Stimulated activated CD4-positive, alpha-beta T cell treated with anti-CD3 and anti-CD28 coated beads, Interleukin-4, amount 100 ng/mL, for 24 hours (primary cell): ENCODE measurements at places on chromosomes 1 and 21.

- DNase-seq = no peak
Measured at GRCh38 chr1:7046314-7046713, 261.1 kb downstream of the CAMTA1 start.

DNA sequence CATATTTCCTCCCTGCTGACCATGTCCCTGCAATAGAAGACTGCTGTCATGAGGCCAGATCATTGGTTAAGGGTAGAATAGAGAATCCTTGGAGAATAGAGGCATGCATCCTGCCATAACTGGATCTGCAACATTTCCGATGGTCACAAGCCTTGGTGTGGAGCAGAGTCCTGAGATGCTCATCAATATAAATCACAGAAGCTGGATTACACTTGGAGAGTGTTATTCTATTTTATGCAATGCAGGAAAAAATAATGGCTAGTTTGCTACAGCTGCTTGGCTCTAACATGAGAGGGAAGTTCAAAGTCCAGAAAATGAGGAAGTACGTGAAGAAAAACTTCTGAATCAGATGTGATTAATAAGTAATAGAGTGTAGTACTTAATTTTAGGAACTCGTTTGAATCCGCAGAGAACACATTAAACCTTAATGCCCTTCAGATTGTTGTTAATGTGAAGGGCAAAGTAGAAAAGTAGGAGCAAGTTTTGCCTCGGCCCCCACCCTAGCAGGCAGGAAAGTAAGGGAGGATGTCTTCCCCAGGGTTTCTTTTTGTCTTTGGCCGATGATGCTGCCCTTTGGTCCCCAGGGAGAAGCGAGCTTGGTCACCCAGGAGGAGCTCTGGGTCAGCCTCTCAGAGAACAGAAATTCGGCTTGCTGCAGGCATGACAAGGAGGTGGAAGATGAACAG is 59.5 kb downstream of the KCNK1 start:
- no peak for DNase-seq

DNA sequence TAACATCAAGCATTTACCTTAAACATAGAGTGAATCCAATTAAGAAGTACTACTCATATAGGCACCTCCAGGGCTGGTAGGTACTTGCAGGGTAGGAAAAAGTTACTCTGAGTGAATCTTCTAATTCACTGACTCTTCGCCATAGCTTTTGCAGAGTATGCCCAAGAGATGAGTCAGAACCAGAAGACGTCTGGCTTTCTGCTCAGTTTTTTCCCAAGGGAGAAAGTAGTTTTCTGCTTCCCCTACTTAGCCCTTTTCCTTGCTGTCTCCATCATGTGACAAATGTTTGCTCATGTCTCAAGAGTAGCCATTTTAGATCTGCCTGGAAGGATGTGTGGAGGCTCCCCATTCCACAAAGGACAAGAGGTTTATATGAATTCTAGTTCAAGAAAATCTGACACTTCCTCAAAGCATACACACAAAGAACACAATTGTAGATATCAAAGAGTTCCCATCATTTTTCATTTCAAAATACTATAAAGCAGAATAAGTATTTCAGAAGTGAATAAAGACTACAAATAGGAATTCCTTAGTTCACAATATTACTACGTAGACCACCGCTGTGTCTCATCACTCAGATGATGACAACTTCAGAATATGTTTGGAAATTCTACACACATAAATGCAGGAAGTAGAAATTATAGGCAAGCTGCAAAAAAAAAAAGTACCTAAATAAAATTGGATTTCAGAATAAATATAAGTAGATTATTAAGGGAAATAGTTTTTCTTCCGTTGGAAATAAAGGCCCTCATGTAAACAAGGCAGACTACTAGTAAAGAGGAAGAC is 98.5 kb downstream of the ASH1L start:
- DNase-seq = no peak

DNA sequence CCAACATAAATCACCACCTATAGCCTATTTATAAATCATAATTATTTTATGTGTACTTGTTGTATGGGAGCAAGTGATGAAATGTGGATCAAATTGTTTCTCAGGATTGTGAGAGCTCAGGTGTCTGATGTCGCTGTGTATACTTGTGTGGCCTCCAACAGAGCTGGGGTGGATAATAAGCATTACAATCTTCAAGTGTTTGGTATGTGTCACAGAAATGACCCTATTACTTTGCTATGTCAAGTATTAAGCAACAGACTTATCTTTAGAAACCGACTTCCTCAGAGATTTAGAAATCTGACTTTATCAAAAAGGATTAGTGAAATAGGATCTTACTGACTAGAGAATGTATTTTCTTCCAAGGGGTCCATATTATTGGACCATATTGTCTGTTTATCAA is 280.9 kb downstream of the TPR start:
- no peak for DNase-seq

DNA sequence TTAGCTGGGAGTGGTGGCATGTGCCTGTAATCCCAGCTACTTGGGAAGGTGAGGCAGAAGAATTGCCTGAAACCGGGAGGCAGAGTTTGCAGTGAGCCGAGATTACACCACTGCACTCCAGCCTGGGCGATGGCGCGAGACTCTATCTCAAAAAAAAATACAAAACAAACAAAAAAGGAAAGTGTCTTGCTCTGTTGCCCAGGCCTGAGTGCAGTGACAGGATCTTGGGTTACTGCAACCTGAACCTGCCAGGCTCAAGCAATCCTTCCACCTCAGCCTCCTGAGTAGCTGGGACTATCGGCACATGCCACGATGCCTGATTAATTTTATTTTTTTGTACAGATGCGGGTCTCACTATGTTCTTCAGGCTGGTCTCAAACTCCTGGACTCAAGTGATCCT is 33.3 kb downstream of the DEGS1 start:
- DNase-seq = no peak

DNA sequence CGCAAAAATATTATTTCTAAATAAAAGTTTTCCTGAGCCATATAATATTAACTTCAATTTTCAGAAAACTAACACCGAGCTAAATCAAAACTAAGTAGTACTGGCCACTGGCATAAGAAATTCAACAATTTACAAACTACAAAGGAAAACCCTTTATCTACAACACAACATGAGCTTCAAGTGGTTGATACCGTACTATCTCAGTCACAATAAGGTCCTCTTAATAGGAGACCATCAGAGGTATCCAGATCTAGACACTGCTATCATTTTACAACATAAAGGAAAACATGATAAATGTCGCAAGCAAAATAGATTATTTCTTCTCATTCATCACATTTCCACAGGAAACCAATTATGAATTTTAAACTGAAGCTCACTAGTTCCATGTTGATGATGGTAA is 39.5 kb downstream of the GATAD2B start:
- no peak for DNase-seq

DNA sequence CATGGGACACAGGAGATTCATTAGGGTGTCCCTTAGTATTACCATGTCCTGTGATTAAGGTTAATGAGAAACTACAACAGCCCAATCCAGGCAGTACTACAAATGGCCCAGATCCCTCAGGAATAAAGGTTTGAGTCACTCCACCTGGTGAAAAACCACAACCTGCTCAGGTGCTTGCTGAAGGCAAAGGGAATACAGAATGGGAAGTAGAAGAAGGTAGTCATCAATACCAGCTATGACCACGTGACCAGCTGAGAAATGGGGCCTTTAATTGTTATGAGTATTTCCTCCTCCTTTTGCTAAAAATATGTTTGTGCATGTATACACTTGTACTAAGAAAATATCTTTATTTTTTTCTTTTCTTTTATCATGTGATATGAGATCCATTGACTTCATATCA is 91.1 kb upstream of the ADAMTS5 start:
- no peak for DNase-seq

DNA sequence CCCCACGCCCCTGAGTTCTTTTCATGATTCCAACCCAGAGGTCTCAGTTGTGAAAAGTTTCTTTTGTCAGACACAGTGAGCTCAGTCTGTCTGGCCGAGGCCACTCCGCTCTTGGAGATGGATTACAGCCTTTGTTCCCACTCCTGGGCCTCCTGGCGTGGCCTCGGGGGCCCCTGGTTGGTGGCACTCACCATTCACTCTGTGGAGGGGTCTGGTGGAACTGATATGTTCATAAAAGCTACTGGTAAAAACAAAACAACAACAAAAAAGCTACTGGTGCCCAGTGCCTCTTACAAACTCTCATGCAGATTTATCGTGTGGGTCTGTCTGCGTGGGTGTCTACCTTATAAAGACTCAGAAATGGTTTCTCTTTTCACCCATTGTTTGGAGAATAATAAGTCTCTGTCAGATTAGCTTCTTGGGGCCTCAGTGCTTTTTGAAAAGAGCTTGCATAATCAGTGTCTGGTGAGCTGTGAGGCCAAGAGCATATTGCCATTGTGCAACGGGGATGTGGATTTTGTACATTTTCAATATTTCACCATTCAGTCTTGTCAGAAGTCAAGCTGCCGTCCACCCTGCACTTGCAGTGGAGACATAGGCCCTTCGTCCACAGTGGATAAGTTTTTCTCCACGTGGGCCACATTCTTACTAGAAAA is 86.7 kb downstream of the GALNT2 start:
- DNase-seq = no peak

DNA sequence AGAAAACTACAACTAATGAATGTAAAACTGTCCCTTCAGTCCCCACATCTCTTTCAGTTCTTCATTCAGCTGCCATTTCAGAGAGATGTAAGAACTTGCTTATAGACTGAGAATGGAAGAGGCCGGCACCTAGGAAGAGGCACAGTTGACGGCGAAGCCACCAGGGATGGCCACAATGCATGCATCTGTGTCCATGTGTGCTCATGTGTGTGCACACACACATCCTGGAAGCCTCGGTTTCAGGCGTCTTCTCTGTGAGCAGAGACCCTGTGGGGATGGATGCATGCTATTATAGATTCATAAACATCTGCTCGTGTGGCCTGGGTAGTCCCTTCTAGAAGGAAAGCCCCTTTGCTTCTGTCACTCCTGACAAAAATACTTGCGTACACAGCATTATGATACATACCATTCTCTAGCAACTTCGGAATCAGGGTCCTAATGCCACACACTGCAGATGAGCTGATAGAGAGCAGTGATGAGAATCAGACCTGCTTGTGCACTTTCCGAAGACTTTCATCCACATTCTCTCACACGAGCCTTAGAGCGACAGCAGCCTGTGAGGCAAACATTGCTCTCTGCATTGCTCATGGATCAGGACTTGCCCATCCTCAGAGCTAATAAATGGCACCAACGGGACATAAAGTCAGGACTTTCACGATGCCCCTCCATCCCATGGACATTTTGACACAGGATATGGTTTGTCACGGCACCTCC is 12.4 kb upstream of the GPR61 start:
- DNase-seq = no peak

DNA sequence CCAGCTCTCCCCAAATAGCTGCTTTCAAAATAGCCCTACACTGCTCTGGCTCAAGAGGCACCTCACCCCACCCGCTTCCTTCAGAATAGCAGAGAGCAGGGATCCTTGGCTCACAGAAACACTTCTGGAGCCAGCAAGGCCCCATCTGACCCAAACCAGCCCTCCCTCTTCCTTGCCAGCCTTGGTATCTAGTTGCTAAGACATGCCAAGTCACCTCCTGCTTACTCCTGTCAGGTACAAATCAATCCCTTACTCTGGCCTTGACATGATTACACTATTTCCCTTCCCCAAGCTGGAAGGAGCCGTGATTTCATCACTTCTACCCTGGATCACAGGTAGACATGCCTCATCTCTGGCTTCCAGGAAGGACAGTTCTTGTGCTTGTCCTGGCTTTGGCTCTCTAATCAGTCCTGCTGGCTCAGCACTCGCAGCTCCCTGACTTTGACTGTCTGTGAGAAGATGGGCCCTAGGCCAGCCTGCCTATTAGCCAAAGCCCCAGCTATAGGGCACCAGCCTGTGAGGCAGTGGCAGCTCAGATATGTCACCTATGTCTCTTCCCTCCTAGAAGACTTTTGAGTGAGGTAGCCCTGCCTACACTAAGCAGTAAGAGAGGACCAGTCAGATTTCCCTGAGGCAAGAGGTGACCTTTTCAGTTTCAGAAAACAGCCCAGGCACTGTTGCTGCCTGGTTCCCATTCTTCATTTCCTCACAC is 8.9 kb upstream of the MUTYH start:
- no peak for DNase-seq

DNA sequence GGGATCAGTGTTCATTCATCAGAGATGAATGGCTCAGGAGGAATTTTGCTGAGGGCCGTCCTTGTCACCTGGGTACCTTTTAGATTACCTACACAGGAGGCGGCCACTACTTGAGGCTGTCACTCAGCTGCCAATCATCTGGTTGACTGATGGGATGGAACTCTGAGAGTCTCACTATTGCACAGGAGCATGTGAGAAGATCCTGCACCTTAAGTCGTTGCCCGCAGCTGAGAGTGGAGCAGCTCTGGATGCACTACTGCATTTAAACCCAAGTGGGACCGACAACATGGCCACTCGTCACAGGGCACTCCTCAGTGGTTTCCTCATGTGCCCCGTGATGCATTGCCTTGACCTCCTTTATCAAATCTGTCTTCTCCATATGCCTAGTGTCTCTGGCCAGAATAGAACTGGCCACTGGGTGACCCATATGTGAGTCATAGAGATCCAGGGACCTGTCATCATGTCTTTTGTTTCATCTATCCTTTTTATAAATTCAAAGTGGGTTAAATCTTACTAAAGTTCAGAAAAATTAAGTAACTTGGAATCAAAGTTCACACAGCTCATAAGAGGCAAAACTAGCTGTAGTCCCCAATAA is 165.5 kb downstream of the ZSCAN20 start:
- no peak for DNase-seq

GRCh38 chr1:118202076-118202608 is 17.1 kb upstream of the SPAG17 start:
- no peak for DNase-seq

DNA sequence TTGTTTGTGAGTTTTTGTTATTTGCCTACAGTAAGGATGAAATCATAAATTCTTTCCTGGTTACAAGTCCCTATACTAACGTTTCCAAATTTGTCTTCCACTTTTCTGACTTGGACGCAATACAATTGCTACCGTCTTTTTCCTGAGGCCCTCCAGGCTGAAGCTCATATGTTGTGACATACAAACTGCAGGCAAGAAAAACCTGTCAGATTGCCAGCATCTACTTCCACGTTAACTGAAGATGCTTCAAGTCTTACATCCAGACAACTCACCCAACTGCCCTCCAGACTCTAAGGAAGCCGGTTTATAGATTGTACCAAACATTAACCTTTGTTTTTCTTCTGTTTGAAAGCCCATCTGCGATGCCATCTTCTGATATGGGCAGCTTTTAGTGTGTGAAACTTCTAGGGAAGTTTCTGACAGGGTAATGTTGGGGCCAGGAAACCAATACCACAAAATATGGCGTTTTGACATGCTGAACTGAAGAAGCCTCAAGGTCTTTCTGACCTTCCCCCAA is 21.4 kb upstream of the RNF11 start:
- DNase-seq = no peak

GRCh38 chr21:34243562-34243961 is 120.2 kb upstream of the KCNE2 start:
- peak; percentile 16 for DNase-seq

- no peak for DNase-seq
Measured at GRCh38 chr1:92705446-92705845, 79.5 kb downstream of the EVI5 start.
